ENCODE measurements at places on chromosomes 11 and 22.

DNA sequence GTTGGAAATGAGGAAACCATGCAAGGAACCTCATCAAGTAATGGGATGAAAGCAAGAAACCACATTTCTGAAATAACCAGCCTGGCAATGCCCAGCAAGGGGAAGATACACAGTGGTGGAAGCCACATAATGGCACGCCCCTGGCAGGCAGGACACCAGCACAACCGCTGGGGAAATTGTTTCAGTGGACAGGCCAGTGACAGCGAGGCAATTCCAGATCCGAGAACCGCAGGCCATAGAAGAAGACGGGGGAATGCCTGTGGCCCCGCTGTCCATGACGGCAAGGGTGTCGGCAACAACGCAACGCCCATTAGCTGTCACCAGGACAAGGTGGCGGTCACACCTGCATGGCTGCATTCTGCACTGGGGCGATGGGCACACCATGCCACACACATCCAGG, 1389.6 kb downstream of the BRD1 start:
- DNase-seq, result no peak

- no peak for DNase-seq
Measured at GRCh38 chr11:44257338-44258189, 52.4 kb downstream of the ALX4 start.

DNA sequence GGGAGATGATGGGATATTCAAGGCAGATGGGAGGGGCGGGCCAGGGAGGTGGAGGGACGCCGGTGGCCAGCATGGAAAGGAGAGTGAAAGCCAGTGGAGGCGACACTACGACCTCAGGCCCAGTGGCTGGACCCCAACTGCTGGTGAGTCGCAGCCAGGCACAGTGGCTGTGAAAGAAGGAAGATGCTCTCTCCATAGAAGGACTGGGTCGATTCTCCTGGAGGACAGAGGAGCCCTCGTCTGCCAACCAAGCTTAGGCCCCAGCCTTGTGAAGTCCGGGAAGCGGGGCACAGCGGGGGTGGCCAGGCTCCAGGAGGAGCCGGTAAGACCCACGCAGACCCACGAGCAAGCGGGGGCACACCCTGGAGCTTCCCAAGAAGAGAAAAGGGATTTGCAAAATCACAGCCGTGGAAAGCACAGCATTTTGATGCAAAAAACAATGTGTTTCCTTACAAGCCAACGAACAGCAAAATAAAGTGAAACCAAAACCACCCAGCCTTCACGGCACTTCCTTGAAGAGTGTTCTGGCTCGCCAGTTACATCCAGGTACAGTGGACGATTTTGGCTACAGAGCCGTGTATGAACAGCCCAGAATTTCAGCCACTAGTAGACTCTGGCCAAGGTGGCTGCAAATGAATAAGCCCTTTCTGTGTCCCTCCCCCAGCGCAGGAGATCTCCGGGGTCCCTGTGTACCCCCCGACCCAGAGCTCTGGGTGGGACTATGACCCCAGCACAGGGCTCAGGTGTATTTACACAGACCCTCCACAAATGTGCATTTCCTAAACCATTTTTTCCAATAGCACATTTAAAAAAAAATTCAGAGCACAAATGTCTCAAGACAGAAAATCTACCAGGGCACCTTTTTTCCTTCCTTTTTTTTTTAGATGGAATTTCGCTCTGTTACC, 96.9 kb downstream of the TRMU start:
- no peak for DNase-seq

DNA sequence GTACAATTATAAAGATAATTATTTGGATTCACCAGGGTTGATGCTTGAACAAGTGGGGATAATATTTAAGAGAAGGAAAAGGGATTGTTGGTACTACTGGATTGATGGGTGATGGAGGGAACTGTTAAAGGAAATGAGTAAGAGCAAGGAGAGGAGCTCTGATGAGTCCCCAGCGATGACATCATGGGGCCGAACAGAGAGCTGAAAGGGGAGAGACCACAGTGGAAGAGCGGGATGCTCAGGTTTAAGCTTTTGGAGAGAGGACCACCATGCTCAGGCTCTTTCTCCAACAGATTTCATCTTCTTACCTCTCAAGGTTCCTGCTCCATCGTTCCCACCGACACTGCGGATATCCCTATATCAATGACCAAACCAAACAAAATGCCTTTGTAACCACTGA, 568.7 kb downstream of the ETS1 start:
- no peak for DNase-seq

DNA sequence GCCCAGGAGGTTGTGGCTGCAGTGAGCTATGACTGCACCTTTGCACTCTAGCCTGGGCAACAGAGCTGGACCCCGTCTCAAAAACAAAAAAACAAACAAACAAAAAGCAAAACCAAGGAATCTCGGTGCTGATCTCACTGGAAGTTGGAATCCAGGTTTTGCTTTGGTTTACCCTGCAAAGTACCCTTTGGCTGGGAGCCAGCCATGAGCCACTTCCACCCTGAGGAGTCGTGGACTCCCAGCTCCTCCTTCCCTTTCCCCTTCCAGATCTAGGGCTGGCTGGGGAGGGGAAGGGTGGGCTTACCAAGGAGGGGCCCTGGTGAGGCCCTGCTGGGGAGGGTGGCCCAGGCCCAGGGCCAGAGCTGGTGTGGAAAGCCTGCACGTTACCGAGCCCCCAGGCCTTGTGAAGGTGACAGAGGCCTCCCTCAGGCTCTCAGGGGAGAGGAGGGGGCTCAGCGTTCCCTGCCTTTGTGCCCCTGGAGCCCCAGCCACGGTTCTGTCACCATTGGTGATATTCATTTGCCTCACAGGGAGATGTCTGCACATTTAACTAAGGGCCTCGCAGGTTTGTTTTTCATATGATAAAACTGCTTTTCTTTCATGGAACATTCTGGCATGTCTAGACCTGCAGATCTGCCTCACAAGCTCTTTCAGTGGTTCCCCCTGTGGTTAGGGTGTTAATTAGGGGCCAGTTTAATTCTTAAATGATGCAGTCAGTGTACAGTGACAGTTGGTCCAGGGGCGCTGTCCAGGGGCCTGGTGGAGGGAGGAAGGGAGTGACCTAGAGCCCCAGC, 29.0 kb downstream of the FBLN1 start:
- no peak for DNase-seq

DNA sequence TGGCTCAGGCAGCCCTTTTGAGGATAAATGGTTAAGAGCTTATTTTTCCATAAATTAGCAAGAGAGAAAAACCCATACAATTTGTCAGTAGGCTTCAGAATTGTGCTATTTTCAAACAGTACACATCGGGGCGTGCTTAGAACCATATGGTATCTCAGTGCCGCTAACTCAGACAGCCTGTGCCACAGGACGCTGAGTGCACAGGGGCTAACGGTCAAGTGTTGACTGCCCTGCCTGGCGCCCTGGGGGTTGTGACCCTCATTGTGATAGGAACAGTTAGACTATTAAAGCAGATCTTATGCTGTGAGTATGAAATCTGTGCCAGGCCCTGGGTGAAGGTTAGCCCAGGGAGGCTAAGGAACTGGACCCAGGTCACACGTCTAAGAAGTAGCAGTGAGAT, 1519.7 kb downstream of the BRD1 start:
- DNase-seq, result no peak

GRCh38 chr11:20875889-20876288, 206.5 kb downstream of the NELL1 start:
- no peak for DNase-seq

GRCh38 chr11:86885311-86885710, 69.9 kb downstream of the FZD4 start:
- DNase-seq, result no peak

DNA sequence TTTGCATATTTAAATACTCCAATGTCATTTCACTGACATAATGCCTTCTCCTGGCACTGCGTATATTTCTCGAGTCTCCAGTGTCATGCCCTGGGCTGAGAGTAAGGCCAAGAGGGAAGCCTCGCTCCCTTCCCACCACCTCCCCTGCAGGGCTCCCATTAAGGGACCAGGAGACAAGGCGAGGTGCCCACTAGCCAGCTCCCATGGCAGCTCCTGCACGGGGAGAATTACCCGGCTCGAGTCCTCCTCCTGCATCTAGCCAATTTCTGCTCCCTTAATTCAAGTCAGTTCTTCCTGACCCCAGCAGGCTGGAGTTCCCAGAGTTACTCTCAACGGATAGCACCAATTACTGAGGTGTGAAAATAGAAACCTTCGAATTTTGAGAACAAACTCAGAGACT, 31.9 kb downstream of the OPCML start:
- no peak for DNase-seq
